CD4-positive, alpha-beta T cell treated with Interleukin-21 for 1 hour (primary cell): ENCODE measurements at places on chromosomes 6 and 20.
A peak's percentile ranks its signal among the peaks of the same experiment; 100 is the strongest.

DNA sequence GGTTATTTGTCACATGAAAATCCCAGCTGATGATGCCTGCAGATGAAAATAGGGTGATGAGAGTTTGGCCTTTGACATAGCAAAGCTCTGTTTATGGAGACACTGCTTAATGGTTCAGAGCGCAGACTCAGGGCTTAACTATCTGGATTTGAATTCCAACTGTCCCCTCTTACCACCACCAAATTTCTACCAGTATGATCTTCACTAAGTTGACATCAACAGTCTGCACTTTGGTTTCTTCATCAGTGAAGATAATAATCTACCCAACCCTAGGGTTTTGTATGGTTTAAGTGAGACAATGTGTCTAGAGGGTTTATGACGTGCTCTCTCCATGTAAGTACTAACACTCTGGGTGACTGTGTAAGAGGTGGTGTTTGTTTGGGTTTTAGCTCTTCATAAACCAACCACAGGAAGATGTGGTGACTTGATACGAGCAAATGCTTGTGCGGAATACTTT, 151.4 kb upstream of the TNFAIP3 start:
- DNase-seq, result peak; percentile 91

- DNase-seq, result no peak
Measured at GRCh38 chr20:17068084-17068711, 158.6 kb upstream of the PCSK2 start.

GRCh38 chr6:24574809-24575208, 71.2 kb downstream of the KIAA0319 start:
- no peak for DNase-seq

DNA sequence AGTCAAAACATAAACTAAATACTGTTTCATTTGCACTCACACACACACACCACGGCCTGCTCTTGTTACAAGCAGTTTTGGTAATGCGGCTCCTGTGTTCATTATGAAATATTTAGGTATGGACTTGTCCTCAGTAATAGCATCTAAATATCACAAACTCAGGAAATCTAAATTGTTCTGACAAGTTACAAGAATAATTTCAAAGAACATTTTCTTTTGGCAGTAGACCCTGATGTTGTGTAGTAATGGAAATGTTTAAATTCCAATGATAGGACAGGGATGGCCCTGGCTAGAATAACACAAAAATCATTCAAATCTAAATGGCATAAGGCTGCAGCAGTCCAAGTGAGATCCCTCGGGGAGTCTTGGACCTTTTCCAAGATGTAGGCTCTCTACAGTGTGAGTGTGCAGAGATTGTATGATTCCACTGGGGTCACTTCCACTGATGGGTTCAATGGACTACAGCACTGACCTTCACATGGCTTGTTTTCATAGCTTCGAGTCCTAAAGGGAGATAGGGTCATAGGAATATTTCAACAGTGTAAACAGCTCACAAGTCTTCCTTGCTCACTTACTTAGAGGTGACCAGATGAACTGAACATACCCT, 210.6 kb upstream of the PLCB4 start:
- DNase-seq, result no peak

DNA sequence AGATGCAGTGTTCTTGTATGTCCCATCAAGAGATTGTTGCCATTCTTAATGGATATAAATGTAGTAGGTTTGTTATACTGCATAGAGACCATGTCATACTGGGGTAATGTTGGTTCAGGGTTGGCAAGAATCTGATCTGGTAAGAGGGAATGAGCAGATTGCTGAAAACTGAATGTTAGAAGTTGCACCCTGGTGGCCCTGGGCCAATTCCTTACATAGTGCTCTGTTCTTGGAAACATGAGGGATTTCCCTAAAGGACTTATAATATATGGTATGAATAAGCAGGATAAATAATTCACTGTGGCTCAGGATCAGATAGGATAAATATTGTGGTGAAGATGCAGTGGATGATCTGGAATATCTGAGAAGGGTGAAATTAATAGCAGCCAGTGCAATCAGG, 70.2 kb downstream of the ANKS1A start:
- no peak for DNase-seq

GRCh38 chr6:158647501-158647900, 2.4 kb upstream of the SYTL3 start:
- DNase-seq, result no peak

DNA sequence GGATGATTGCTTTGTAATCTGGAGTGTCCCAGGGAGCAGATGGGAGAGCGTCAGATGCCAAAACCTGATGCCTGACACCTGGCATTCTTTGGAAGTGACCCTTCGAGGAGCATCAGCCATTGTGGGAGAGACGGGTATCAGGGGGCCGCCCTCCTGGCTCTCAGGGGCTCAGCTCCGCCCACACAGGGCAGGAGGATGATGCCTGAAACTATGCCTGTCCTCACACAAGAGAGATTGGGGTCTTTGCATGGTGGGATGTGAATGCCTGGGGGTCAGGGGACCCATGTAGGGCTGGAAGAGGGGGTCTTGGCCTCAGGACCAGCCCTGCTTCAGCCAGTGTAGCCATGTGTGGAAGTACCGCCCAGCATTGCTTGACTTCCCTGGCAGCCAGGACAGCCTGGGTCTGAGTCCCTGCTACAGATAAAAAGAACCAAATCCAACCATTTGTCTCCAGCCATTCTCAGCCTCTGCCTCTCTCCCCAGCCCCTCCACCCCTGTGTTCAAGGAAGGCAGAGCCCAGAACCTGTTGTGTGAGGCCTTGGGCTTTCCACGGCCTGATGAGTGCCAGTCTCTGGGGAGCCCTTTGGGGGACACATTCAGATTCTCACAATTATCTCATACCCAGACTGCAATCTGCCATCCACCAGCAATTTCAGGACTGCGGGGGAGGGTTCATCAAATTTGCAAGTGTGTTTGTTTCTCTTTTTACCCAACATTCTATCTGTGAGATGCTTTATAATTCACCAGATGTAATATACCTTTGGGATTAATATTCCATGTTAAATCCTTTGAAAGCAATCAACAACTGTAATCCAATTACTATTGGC, 371.2 kb downstream of the PREX1 start:
- no peak for DNase-seq

GRCh38 chr20:33650753-33651561, 11.2 kb upstream of the C20orf144 start:
- no peak for DNase-seq
